ENCODE measurements at places on chromosomes 2 and 18.

GRCh38 chr18:7122376-7122775, 4.8 kb upstream of the LAMA1 start:
- no peak for DNase-seq

DNA sequence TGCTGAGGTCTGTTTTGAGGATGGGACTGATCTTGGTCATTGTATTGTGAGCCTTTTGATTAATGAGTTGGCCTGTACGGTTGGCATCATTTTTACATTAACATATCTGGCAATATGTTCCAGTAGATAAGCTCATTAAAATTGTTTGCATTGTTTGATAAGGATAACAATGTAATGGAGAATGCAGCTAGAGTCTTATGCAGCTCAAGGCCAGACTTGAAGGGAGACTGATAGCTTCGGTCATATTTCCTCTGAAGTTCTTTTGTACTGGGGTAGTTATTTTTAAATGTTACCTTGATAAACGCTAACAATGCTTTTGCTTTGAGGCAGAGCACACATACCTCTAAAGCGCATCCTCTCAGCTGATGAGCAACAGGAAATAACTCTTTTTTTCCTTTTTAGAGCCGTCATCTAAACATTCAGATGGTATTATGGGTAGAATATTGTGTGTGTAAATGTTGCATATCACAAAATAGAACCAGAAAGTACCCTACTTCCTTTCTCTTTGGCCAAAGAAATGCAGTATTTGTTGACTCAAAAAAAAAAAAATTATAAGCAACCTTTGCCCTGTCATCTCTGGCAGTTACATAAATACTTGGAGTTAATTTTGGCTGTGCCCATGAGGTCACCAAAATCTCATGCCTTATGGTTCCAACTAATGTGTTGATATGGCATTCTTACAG, 1.3 kb downstream of the MAPRE2 start:
- no peak for DNase-seq

GRCh38 chr18:10365021-10365500, 89.4 kb upstream of the APCDD1 start:
- no peak for DNase-seq

GRCh38 chr18:3391704-3392466, 58.1 kb upstream of the TGIF1 start:
- DNase-seq = no peak

DNA sequence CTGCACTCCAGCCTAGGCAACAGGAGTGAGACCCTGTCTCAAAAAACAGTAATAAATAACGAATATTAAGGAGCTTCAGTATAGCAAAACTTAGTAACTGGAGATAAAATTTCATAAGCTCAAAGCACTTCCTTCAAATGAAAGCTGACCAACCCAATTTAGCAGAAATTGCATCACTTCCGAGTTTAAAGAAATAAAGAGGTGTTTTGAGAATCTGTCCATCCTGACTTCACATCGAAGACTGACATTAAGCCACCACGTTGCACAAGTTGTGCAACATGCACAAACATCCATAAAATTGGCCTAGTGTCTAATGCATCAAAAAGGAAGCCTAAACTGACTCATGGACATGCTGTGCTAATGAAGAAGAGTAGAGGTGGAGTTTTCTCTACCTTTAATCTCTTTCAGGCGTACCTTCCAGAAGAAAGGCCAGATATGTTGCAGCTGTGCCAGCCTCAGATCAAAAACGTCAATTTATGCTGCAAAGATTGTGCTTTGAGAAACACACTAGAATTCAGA, 7.7 kb upstream of the DSG3 start:
- no peak for DNase-seq

- no peak for DNase-seq
Measured at GRCh38 chr18:22318745-22319407, 98.8 kb downstream of the CTAGE1 start.

DNA sequence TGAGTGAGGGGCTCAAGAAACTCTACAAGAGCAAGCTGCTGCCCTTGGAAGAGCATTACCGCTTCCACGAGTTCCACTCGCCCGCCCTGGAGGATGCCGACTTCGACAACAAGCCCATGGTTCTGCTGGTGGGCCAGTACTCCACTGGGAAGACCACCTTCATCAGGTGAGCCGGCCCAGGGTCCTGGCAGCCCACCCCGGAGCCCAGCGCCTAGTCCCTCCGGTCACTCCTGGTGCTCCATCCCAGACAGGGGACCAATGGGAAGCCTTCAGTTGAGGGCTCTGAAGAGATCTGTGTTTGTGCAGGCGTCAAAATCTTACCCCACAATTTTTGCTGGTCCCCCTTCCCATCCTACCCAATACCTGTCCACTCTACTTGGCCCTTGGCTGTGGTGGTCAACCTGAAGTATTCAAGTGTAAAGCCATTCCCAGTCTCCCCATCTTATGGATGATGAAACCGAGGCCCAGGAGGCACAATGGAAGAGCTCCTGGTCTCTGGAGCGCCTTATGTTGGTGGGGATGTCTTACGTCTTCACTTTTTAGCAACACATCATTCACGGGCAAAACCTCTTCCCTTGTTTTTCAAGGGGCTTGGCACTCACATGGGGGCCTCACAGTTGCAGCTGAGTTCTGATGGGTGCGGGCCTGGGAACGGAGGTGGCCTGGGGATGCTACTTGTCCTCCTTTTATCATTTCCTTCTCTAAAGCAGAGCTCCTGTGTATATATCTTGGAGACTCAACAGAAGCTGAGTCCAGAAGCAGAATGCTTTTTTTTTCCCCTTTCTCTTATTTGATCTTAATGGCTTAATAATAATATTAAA, 941 bp downstream of the EHD3 start:
- DNase-seq = no peak

DNA sequence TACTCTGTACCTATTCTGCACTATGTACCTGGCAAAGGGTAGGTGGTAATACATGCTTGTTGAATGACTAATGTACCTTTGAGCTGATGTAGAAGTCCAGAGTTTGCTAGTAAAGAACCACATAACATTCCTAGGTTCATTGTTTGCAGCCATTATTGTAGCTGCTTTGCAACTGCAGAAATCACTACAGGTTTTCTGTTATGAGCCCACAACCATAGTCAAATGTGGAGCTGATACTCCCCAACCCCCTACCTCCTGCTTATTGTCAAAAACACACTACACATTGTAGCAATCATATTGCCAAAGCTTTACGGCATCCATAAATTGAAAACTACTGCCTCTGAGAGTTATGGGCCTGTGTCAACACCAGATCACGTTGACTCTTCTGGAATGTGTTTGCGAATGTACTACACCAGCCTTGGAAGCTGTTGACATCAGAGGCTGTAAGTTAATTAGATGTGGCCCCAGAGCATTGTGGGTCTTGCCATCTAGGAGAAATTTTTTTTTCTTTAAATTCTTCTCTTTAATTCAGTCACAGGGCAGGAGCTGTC, 187.0 kb downstream of the AGPS start:
- DNase-seq = no peak

GRCh38 chr2:12774395-12774727, 57.6 kb downstream of the TRIB2 start:
- no peak for DNase-seq

- DNase-seq = no peak
Measured at GRCh38 chr2:53545604-53546003, 222.0 kb upstream of the CHAC2 start.

DNA sequence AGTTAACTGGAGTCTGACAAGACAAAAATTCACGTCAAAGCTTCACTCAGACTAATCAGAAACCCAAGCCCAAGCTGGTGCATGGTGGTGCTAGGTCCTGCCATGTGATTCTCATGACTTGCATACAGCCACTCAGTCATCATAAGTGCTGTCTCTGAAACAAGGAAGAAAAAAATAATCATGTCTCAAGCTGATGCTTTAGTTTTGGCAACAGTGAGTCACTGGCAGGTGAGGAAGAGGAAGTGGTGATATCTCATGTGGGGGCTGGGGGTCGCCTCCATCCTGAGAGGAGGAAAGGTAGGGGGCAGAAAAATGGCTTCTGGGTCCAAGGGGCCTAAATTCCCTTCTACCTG, 136.3 kb downstream of the TMEM163 start:
- DNase-seq = no peak

DNA sequence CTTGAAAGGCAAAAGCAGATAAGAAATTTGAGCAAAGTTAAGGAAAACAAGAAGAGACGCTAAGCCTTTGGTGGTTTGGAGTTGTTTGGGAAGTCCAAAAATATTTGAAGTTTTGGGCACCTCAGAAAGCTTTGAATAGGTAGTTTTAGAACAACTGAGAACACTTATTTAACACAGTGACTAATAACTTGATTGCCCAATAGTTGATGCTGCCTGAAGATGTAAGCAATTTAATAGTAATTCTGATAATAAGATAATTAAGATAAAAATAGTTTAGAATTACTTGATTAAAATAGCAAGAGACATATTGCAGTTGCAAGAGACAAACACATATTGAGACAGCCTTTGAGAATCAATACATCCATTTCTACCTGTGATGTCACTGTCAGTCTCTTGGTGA, 16.5 kb upstream of the COL3A1 start:
- DNase-seq = no peak

DNA sequence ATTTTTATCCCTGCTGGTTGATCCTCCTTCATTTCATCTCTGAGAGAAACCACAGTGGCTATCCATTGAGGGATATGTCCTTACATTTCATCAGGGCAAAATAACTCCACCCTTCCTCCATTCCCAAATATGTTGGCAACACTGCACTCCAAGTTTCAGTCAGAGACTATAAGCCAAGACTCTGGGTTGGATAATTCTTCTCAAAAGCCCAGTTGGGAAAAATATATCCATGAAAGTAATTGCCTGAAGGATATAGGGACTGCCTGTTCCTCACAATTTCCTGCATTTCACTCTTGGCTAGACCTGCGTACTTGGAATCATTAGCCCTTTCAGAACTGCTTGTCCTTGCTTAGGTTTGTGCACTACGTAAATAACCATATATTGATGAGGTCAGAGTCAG, 27.9 kb upstream of the EPB41L3 start:
- DNase-seq = no peak

GRCh38 chr2:42557306-42557705, 11.1 kb upstream of the MTA3 start:
- no peak for DNase-seq

GRCh38 chr2:222566229-222566628, 89.7 kb downstream of the FARSB start:
- no peak for DNase-seq

DNA sequence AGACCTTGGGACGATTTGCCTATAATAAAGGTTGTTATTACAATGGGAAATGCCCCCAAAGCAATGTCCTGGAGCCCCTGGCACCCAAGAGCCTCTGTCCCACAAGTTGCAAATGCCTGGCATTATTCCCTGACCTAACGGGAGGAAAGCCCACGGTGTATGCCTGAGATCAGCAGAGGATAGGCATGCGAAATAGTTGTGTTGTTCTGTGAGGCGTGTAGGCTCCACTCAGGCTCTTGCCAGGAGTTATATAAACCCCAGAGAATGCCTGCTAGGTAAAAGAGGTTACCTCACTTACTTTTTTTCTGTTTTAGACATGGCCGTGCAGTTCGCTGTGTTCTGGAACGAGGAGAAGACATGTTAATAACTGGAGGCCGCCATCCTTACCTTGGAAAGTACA, 52.1 kb downstream of the AOX1 start:
- DNase-seq = no peak

DNA sequence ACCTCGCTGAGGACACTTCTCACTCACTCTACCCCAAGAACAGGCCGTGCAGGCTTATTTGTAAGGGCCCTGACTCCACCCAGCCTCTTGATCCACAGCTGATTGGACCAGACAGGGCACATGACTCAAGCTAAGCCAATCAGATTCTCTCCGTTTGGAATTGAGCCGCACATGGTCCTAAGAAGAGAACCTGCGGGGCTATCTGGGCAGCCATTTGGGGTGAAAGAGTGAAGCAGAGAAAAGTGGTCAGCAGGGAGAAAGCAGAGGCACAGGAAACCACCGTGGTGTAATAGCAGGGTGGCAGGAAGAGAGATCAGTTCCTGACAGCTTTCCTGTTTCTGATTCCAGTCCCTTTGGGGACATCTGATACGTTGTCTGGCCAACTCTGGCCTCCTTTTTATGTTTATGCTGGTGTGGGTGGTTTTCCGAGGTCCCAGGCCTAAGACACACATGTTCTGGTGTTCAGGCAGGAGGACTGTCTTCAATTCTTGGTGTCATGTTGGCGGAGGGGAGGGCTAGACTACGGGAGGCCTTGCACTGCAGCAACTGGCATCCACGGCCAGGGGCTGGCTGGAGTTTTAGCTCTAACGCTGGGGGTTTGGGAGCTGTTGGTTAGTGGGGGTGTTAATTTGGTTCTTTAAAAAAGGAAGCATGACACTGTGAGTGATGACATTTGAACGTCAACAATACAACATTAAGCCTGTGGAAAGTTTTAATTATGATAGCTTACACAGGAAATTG, 26.1 kb upstream of the SPTBN1 start:
- DNase-seq = no peak

Measured in activated effector memory CD4-positive, alpha-beta T cell treated with anti-CD3 and anti-CD28 coated beads, Interleukin-2, amount 50 U/mL, for 16 hours (primary cell).